ENCODE measurements at places on chromosomes 2 and 18.

GRCh38 chr18:50158866-50159653 lies 35.9 kb downstream of the MYO5B start:
- DNase-seq = no peak

DNA sequence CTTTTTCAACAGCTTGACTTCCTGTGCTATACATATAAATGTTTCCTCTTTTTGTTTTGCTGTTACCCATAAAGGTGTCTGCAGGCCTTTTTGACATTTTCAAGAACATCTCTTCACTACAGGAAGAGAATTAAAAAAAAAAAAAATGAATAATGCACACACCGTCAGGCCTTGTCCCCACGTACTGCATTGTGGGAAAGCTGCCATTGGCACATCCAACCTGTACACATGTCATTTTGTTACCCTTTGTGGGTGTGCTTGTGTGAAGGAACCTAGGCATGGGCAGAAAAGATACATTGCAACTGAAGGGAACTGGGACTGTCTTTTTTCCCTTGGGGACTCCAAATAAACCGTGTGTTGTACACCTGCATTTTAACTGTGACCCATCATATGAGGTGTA lies 16.8 kb upstream of the TMEM37 start:
- no peak for DNase-seq

DNA sequence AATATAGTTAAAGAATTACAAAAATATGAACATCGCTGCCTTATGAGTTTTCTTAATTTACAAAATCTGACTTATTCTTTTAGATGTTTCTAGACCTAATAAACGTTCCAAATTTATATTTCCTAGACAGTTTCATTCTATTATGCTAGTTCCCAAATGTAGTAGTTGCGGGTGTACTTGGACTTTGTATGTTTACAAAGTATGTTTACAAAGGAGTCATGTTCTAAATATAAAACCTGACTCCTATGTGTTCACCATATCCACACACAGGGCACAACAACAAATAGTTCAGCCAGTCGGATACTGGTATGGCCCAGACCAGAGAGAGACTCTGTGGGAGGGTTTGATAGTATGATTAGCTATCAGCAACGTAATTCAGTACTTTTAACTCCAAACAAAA lies 230.7 kb downstream of the KCNH7 start:
- no peak for DNase-seq

DNA sequence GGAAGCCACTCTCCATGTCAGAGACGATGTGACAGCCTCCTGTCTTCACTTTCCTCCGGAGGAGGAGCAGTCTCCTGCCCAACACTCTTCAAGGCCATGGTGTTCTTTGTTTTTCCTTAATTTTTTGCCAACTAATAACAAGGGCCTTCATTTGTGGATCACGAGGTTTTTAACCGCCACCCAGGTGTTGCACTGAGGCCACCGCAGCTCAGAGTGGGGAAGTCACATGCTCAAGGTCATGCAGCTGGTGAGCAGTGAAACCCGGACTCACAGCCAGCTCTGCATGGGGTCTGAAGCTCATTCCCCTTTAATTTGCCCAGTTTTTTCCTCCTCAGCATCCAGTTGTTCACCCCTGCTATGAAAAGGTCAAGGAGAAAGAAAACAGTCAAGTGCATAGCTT lies 19.6 kb downstream of the ENOSF1 start:
- no peak for DNase-seq

DNA sequence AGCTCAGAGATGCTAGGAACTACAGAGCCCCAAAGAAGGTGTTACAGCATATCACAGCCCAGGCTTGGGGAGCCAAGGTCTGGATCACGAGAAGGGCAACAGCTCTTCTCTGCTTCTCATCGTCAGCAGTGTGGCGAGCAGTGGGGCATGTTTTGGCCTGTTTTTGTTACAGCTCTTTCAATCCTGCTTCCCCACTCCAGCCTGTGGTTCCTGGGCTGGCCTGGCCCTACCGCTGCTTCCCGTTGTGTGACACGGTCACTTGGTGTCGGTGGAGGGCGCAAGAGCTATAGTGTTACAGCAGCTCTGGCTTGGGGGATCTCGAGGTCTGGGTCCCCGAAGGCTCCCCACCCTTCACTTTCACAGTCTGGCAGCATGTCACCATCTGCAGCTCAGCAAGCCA lies 870.2 kb downstream of the CBLN2 start:
- no peak for DNase-seq

DNA sequence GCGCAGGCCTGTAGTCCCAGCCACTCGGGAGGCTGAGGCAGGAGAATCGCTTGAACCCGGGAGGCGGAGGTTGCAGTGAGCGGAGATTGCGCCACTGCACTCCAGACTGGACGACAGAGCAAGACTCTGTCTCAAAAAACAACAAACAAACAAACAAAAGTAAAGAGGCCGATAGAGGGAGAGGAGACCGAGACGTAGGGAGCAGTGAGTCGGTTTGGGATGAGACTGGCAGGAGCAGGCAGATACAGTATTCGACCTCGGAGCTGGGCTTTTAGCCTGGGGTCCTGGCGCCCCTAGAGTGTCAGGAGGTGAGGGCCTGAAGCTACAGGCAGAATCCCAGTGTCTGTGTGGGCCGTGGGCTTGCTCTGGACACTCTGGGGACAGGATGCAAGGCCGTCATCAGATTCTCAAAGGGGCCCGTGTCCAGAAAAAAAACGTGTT lies 51.2 kb downstream of the SLC4A1AP start:
- DNase-seq = no peak

GRCh38 chr18:78595453-78595852 lies 384.2 kb upstream of the SALL3 start:
- no peak for DNase-seq

GRCh38 chr2:10501451-10501961 lies 53.4 kb upstream of the ODC1 start:
- no peak for DNase-seq

- no peak for DNase-seq
Observed at GRCh38 chr2:236558993-236559978, 10.3 kb upstream of the ACKR3 start.

GRCh38 chr2:46978723-46979122 lies 63.1 kb upstream of the MCFD2 start:
- no peak for DNase-seq

DNA sequence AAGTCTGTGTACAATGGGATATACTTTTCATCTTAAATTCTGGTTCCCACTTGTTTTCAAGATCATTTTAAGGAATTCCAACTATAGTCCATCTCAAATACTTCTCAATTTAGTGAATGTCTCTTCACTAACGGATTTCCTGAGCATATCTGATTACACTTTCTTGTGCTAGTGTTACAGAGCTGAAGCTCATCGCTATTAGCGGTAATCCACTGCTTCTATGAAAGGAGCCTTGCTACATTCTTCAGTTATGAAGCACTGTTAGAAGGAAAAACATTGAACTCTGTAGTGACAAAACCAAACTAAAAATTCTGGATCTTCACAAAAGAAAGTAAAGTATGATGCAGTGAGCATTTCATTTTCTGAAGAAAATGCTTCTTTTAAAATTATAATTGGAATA lies 72.0 kb downstream of the AGPS start:
- no peak for DNase-seq

DNA sequence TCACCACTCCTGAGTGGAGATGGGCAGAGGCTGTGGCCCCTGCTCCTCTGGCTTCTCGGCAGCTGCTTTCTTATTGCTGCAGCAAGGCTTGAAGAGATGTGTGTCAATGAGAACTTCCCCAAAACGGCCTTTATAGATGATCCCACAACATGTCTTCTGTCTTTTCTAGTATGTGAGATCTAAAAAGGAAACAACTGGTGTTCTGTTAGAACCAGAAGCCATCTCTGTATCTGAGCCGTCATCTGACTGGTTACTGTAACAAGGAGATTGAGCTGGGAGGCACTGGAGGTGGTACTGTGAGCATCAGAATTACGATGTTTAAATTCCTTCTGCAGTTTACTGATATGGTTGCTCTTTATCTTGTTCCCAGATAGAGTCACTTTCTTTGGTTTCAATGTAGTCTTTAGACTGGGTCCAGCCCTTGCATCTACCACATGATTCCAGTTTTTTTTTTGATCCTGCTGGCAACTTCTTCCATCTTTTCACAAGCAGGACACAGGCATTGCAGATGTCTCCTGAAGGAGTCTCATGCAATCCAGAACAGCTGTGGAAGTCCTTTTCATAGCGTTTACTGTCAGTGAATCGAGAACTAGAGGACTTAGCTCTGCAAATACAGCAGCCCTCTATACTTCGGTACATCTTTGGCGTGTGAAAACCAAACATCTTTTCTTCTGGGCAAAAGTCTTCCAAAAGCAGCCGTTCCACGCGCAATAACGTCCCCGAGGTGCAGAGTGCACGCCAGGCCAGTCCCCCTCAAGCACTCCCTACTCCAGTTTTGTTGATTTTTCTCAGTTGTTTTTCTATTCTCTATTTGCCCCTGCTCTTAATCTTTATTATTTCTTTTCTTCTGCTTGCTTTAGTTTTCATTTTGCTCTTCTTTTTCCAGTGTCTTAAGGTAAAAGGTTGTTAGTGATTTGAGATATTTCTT lies 29.7 kb downstream of the TAF4B start:
- no peak for DNase-seq

GRCh38 chr2:72235497-72236415 lies 88.1 kb upstream of the CYP26B1 start:
- no peak for DNase-seq

DNA sequence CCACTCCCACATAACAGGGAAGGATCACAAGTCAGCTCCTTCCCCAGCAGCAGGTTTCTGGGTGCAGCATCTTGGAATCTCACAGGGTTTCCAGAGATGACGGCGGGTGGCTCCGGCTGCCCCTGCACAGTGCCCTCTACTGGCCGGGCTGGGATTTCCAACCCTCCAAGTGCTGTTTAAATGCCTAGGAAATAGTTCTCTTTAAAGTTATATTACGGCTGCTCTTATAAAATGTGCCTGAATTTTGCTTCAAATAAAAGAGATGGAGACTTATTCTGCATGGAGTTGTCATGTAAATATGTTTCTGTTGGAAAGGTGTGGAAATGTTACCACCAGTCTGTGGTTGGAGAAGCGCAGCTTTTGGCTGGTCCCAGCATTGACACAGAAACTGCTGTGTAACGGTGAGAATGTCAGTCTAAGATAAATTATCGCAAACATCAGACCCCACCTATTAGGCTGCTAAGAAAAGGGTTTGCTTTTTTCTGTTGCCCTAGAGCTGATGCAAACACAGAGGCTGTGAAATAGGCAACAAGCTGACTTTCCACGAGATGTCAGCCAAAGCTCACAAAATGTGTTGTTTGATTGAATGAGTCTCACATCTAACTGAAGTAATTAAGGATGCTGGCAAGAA lies 3.3 kb upstream of the HJURP start:
- no peak for DNase-seq

- DNase-seq = no peak
Observed at GRCh38 chr2:43228756-43229659, 2.6 kb upstream of the ZFP36L2 start.

DNA sequence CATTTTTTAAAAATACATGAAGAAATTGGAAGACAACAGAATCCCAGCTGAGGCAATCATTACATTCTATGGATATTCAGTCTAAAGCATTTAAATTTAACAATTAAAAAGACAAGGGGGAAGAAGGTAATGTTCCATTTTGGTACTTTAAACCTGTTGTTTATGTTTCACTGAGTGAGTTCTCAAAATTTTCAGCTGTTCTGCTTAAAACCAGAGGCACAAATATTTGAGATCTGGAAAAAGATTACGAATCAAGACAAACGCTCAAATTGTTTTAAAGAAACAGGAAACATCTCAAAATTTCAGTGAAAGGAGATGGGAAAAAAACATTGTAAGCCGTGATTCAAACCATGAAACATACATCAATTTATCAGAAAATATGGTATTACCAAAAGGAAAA lies 656.2 kb upstream of the CHAC2 start:
- DNase-seq = no peak

DNA sequence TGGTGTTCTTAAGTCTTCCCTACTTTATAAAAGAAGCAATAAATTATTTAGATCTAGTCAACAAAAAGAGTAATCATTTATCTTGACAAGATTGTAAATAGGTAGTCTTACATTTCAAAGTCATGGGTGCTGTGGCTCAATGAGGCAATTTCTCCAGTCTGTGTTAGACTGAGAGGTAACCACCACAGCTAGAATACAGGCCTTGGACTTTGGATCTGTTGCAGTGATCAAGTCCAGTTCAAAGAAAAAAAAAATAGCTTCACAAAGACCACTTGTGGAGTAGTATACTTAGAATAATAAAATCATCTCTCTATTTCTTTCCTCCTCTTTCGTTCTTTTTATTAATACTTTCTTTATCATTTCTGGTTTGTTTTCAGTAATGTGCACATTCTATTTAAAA lies 93.1 kb upstream of the FSIP2 start:
- DNase-seq = no peak

- DNase-seq = no peak
Observed at GRCh38 chr18:13611142-13611600, 115.2 kb downstream of the FAM210A start.

DNA sequence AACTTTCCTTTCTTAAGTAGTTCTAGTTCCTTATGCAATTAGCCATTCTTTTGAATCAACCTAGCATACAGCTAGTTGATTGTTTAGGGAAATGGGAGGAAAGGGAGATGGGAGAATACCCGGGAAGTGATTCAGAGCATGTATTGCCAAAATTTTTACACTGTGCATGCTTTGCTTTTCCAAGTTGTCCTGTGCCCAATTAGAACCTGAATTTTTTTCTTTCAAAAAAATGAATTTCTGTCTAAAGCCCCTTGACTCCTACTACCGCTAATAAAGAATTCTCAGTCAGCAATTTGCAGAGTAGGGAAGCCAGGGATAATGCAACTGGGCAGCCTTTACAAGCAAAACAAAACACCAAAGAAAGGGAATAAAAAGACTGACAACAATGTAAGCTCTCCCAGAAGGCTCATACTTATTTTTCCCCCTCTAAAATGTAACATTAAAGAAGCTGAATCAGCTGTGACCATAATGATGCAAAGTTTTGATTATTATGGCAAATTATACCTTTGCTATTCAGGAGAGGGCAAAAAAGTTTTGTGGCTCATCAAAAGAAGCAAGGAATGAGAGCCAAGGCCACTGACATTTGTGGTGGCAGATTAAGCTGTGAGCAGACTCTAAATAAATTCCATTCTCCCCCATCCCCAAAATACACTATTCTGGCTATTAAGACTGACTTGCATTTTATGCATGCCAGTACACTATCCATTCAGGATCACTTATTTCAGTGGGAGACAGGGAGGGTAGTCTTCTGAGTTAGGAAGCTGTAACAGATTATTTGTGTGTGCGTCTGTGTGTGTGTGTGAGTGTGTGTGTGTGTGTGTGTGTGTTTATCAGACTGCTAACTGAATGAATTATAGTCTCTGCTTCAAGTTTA lies 174.3 kb downstream of the ERBB4 start:
- no peak for DNase-seq

GRCh38 chr2:179511105-179511789 lies 246.6 kb upstream of the SESTD1 start:
- no peak for DNase-seq

- no peak for DNase-seq
Observed at GRCh38 chr2:159912580-159912979, 114.6 kb upstream of the CD302 start.
